Stimulated activated CD4-positive, alpha-beta T cell treated with anti-CD3 and anti-CD28 coated beads, Interleukin-1b, Interleukin-23, amount 100 ng/mL, for 1 hour (primary cell): ENCODE measurements at places on chromosomes 6 and 20.

DNA sequence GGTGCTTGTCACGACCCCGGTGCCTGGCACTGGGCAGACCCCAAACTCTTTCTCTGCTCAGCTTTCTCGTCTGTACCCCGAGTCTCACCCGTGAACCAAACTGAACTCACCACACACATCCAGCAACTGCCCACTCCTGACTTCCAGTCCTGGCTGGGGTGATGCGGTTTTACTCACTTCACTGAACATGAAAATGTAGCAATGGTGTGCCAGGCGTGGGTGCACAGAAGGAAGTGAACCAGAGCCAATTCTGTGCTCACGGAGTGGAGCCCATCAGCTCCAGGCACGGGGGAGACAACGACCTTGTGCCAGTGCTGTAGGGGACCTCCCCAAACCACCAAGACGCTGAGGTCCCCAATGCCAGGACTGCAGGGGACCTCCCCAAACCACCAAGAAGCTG lies 78.7 kb upstream of the AFDN start:
- no peak for DNase-seq

- DNase-seq, result no peak
Measured at GRCh38 chr20:24998631-24999445, 6.3 kb upstream of the APMAP start.

- no peak for DNase-seq
Measured at GRCh38 chr6:90202156-90202555, 94.5 kb downstream of the BACH2 start.

- no peak for DNase-seq
Measured at GRCh38 chr20:46580613-46581205, 30.3 kb upstream of the OCSTAMP start.

DNA sequence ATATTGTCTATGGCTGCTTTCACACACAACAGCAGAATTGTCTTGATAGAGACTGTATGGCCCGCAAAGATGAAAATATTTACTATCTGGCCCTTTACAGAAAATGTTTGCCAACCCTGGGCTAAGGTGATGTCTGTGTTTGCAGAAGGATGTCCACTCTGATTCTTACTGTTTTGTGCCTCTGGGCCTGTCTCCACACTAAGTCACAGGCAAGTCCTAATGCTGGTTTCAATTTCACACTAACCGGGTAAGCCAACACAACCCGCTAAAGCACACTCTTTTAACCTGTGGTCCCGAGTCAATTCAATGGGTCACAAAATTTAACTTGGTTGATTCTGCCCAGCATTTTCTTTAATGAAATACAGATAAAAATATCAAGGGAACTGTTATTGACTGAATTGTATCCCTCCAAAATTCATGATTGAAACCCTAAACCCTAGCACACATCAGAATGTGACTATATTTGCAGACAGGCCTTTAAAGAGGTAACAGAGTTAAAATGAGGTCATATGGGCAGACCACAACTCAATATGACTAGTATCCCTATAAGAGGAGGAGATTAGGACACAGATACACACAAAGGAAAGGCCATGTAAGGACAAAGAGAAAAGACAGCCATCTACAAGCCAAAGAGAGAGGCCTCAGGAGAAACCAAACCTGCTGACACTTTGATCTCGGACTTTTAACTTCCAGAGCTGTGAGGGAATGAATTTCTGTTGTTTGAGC lies 78.4 kb downstream of the FYN start:
- no peak for DNase-seq

DNA sequence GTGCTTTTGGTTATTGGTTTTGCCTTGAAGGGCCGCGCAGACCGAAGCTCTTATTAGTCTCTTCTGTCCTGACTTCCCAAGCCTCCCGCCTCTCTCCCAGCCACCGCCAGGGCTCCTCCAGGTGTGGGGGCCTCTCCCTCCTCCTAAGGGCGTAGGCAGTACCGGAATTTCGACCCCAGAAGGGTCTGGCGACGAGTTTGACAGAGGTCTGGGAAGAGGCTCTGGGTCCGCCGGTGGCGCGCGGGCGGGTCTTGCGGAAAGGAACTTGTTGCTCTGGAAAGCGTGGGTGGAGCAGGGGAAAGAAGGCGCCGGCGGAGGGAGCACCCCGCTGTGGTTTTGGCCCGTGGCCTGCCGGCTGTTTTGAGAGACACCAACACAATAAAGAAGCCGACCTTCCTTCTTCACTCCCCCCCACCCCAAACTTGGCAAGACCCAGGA lies 1.8 kb downstream of the PCSK2 start:
- no peak for DNase-seq

DNA sequence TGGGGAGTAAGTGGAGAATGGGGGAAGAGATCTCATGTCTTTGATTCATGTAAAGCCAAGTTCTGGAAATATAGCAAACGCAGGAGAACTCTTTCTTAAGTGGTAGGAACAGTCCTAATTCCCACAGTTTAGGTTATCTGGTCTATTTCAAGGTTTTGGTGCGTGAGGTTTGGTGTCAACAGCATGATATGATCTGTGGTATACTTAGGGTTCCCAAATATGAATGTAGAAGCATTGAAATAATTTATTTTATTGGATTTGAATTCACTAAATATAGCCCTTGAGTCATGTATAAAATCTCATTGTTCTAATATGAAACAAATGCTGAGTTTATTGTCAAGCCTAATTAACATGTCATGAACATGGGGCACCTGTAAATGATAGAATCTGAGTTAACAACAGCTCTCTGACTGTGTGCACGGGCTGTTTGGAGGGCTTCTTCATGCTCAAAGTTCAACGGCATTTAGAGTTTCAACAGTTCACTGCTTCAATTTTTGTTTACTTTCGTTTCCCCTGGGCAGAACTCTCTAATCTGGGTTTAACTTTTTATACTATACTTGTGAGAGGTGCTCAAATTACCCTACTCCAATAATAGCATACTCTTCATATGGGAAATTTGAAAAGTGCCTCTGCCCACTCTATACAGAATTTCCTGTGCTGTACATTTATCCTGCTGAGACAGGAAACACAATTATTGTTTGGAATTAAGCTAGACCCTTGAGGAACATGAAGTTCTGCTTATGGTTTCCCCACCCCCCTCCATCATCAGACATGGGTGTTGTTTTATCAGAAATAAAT lies 236.3 kb upstream of the ZNF217 start:
- no peak for DNase-seq

DNA sequence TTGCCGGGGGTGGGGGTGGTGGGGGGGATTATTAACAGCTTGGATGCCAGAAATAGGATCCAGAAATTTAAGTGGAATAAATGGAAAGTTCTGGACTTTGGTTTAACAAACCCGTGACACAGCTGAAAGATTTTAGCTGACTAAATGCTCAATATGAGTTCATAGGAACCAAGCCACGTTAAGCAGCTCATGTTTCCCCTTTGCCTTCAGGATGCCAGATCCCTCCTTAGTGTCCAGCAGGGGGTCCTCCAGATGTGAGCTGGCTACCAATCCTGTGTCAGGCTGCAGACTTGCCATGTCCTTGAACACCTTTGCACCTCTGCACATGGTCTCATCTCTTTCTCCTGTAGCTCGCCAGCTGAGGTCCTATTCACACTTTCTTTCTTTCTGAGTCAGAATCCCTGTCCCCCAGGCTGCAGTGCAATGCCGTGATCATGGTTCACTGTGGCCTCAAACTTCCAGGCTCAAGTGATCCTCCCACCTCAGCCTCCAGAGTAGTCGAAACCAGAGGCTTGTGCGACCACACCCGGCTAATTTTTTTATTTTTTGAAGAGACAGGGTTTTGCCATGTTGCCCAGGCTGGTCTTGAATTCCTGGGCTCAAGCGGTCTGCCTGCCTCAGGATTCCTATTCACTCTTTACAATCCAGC lies 133.3 kb upstream of the ARMC2 start:
- DNase-seq, result no peak

- no peak for DNase-seq
Measured at GRCh38 chr6:23319582-23319981, 750.2 kb downstream of the HDGFL1 start.

GRCh38 chr6:67717281-67717680 lies 917.8 kb upstream of the ADGRB3 start:
- no peak for DNase-seq

GRCh38 chr6:163883984-163884383 lies 469.5 kb downstream of the QKI start:
- DNase-seq, result no peak

DNA sequence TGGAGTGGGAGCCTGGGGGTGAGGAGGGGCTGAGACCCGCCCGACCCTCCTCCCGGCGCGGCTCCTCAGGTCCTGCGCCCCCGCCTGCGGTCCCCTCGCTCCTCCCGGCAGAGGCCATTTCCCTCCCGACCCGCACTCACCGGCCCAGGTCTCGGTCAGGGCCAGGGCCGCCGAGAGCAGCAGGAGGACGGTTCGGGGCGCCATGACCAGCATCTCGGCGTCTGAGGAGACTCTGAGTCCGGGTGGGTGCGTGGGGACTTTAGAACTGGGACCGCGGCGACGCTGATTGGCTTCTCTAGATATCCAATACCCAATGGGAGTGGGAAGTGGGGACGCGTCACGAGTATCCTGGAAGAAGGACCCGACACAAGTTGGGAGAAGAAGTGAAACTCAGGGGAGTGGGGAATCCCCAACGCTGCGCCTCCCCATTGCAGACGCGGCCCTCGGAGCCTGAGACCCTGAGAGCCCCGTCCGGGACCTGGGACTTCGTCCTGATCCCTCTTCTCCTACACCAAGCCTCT lies at the start of gene HLA-B:
Gene HLA-B (minus strand): TSS at position 234 of the 521 bp plus-strand sequence. CDS start 21 bp downstream, at position 213.
- peak; percentile 70 for DNase-seq

DNA sequence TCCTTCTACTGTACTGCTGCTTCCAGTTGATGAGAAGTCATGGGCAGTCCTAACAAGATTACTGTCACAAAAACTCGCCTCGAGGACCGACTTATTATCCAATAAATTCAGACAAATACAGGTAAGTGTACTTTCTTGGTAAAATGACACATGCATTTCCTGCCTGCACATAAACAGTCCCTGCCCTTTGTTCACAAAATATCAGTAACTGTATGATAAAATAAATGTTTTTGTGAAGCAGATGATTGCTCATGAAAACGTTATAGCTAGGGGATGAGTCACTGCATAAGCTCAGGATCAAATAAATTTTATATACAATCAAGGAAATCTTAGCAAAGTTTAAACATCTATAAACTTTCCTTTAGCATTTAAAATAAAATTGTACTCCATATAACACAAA lies 164.5 kb upstream of the RIPOR2 start:
- no peak for DNase-seq

GRCh38 chr6:160055813-160056212 lies 65.8 kb upstream of the SLC22A1 start:
- DNase-seq, result no peak

DNA sequence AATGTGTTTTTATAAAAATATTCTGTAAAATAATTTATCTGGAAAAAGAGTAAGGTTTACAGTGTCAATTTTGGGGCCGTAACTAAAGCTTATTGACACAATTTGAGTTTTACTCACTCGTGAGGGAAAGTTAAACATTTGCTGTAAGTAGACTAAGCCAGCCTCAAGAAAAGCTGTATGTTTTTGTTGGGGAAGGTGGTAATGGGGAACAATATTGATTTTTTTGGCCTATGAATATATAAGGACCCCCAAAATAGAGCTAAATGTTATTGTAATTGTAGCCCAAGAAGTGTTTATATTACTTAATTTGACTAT lies 1.4 kb downstream of the SENP6 start:
- DNase-seq, result no peak

DNA sequence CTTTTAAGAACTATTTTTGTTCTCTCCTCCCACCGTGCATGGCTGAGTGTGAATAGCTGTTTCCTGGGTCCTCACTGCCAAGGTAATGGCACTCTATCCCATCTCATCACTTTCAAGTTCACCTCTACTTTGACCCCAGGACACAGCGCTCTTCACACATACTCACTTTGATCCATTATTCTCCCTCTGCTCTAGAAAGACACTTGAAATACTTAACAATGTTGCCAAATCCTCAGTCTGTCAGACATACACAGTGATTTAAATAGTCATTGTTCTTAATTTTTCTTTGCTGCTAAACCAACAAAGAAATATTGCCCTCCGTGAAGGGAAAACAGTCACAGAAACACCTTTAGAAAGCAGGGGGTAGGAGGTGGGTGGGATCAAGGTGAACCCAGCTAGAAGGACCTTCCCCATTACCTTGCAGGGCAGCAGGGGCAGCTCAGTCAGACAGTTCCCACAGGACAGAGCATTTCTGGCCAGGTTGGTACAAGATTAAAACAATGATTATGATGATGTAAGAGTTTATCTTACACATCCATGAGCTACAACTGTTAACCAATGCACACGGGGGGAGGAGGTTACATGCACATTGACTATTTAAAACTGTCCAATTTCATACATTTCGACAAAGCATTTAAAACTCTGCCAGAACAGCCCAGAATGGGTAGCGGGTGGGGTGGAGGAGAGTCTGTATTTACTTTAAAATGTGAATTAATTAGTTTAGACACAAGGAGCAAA lies 2.4 kb downstream of the SLC22A23 start:
- DNase-seq, result no peak

- DNase-seq, result no peak
Measured at GRCh38 chr20:1177680-1178079, 7.1 kb downstream of the TMEM74B start.
